ENCODE measurements at places on chromosomes 3 and 15.

DNA sequence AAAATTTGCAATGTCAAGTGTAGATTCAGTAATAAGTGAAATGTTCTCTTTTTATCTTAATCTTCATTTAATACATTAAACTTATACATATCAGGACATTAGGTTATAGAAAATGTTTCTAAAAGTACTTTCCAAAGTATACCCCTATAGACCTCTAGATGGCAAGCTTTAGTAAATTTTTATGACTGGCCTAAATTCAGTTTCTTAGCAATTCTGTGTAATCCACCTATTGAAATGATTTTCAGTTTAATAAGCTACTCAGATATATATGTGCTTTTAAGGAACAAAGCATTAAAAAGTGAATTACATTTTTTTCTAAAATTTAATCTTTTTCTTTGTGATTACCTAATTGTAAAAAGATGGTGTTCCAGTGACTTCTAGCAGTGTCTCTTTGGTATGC is 342.2 kb downstream of the GBE1 start:
- DNase-seq, result no peak

DNA sequence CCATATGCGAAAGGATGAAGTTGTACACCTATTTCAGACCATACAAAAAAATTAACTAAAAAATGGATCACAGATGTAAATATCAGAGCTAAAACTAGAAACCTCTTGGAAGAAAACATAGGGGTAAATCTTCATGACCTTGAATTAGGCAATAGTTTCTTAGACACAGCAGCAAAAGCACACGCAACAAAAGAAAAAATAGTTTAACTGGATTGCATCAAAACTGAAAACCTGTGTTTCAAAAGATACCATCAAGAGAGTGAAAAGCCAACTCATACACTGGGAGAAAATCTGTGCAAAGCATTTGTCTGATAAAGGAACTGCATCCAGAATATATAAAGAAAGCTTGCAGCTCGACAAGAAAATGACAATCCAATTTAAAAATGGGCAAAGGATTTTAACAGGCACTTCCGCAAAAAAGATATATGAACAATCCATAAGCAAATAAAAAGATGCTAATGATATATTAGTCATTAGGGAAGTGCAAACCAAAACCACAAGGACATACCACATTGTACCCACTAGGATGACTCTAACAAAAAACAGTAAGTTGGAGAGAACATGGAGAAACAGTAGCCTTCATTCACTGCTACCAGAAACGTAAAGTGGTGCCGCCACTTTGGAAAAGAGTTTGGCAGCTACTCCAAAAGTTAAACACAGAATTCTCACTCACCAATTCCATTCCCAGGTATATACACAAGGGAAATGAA is 263.1 kb downstream of the ADAMTS17 start:
- no peak for DNase-seq

DNA sequence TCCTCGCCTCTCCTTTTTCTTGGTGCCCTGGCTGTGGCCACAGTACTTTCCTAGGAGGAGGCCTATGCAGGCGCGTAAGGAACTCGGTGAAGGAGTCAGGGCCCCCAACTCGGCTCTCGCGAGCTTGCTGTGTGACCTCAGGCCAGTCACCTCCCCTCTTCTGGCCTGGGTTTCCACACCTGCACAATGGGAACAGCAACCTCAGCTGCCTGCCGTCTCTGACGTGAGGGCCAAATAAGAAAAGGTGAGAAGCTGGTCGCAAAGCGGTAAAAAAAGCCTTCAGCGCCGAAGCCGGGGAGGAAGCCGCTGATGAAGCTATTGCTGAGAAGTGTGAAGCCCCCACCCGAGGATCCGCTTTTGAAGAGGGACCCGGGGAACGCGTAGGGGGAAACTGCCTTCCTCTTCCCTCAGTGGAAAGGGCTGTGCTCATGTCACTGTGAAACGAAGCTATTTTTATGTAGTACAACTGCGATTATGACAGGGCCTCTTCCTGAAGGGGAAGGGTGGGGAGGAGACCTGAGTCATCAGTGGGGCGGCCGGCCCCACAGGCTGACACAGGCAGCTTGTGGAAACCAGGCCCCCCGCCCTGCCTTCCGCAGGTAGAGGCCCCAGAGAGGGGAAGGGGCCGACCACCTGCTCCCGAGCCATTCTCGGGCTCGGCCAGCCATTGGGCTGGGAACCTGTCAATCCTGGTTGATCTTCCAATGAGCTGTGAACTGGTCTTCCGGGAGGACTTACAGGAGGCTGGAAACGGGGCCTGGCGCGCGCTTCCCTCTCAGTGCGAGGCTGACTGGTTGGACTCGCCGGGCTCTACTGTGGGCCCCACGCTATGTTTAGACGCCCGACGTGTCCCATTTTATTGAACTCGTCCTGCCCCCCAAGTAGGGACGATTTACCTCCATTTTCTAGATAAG is 18.0 kb upstream of the ANKDD1A start:
- DNase-seq, result peak; percentile 96

DNA sequence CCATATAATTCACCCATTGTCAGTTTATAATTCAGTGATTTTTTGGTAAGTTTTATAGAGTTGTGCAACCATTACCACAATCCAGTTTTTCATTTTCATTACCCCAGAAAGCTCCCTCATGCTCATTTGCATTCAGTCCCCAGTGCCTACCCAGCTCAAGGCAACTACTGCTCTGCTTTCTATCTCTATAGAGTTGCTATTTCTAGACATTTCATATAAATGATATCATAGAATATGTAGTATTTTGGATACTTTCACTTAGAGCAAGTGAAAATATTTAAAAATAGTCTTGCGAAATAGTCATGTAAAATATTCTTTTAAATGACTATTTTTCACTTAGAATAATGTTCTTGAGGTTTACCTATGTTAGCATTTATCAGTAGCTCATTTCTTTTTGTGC is 42.1 kb downstream of the ZNF654 start:
- DNase-seq, result no peak

GRCh38 chr3:195048059-195048905 is 222.7 kb downstream of the XXYLT1 start:
- no peak for DNase-seq

DNA sequence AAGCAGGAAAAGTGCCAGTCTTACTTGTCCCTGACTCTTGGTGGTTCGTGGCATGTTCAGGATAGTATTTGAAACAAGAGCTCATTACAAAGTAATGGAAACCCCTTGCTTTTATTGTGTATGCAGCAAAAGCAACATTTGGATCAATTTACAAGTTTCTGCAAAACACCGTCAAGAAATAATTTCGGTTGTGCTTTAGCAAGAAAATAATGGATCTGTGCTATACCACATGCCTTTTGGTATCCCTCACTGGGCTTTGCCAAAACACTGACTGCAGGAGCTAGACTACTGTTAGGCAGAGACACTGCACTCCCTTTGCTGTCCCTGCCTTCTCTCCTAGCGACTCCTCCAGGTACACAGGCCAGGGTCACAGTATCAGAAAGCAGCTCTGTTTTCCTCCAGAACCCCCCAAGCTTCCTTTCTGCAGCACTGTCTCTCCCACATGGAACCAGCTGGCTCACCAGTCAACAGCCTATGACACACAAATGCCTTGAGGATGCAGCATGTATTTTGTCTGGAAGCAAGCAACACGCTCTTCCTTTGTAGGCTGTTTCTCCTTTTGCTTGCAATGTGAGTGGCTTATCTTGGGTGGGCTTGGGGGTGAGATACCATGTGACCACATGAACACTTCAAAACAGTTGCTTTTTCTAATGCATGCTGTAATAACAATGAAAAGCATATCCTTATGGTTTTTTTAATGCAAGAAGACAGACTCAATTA is 111.4 kb downstream of the PGPEP1L start:
- no peak for DNase-seq

DNA sequence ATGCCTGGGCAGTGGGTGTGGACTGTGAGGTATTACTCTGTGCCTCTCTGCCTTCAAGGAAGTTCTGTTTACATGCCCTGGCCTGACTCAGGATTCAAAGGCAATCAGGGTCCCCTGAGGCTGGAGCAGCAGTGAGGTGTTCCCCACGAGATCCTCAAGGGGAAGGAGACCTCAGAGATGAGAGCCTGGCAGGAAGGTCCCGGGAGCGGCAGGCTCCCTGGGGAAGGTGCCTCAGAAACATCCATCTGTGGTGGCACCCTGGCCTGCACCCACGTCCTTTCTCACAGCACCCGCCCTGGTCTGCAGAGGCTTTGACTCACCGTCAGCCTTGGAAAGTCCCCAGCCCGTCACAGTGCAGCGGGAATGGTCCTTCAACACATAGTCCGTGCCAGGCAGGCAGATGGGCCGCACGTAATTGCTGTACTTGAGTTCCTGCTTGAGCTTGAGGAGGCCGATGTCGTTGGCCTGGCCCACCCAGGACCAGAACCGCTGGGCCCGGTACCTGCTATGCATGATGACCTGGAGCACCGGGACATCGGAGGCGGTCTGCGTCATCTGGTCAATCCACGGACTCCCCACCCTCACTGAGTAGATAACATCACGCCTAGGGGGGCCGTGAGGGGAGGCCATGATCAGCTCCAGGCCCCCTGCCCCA is 3.6 kb downstream of the PRSS50 start:
- no peak for DNase-seq

GRCh38 chr15:78321041-78321570 is 19.0 kb upstream of the CRABP1 start:
- DNase-seq, result no peak

- DNase-seq, result no peak
Observed at GRCh38 chr3:18234717-18235335, 190.3 kb downstream of the SATB1 start.

DNA sequence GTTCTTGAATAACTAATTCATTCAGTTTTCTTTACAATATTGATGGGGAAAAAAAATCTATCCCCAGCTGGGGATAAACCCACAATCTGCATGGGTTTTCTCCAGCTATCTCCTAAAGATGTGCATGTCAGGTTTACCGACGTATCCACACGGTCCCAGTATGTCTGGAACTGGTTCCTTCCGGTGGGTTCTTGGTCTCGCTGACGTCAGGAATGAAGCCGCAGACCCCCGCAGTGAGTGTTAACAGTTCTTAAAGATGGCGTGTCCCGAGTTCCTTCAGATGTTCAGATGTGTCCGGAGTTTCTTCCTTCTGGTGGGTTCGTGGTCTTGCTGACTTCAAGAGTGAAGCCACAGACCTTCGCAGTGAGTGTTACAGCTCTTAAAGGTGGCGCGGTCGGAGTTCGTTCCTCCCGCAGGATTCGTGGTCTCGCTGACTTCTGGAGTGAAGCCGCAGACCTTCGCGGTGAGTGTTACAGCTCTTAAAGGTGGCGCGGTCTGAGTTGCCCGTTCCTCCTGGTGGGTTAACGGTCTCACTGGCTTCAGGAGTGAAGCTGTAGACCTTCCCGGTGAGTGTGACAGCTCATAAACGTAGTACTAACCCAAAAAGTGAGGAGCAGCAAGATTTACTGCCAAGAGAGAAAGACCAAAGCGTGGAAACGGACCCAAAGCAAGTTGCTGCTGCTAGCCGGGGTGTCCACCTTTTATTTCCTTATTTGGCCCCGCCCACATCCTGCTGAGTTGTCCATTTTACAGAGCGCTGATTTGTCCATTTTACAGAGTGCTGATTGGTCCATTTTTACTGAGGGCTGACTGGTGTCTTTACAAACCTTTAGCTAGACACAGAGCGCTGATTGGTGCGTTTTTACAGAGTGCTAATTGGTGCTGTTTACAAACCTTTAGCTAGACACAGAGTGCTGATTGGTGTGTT is 195.1 kb upstream of the NR2F2 start:
- DNase-seq, result no peak

DNA sequence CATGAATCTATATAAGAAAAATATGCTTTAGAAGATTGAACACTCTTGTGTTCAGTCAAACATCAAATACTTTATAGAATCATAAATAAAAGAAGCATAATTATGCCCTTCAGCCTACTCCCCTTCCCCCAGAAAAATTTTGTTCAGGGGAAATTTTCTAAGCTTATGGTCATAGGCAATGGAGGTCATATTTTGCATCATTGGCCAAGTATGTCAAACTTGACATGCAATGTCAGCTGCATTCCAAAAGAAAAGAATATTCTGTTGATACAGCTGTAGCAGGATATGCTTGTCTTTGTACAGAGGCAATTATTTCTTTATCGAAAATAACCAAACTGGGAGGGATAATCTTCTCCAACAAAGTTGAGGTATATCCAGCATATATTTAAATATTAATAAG is 328.2 kb downstream of the ZIC1 start:
- DNase-seq, result no peak

- no peak for DNase-seq
Observed at GRCh38 chr3:168497183-168497582, 401.5 kb upstream of the GOLIM4 start.

GRCh38 chr3:99777708-99778107 is 40.0 kb upstream of the CMSS1 start:
- no peak for DNase-seq

GRCh38 chr15:94360251-94360685 is 128.9 kb downstream of the MCTP2 start:
- no peak for DNase-seq

DNA sequence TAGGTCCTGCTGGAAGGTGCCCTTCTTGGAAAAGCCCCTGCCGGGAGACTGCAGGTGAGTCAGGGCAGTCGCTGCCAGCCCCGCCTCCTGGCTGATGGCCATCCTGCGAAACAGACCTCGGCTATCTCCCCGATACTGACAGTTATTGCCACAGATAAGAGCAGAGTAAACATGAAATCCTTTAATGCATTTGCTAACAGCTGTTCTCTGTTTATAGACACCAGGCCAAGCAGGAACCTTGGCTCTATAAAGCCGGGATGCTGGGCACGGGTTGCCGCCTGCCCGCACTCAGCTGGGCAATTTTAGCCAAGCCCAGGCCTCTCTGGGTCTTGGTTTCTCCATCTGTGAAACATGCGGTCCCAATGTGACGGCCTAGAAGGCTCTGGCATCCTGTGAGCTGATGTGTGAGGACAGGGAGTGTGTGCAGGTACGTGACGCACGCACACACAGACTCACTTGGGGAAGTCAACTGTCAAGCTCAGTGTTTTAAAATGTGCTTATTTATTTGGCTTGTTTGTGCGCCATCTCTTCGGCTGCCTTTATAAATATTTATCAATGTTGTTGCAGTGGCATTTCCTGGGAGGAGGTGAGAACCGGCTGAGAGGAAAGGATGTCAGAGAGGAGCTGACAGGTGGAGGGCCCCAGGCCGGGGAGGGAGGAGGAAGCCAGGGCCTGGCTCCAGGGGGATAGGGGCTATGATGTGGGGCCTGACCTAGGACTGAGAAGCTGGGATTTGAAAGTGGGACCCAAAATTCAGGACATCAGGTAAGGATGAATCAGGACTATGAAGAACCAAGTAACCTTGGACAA is 50.8 kb upstream of the PRR23E start:
- DNase-seq, result no peak

DNA sequence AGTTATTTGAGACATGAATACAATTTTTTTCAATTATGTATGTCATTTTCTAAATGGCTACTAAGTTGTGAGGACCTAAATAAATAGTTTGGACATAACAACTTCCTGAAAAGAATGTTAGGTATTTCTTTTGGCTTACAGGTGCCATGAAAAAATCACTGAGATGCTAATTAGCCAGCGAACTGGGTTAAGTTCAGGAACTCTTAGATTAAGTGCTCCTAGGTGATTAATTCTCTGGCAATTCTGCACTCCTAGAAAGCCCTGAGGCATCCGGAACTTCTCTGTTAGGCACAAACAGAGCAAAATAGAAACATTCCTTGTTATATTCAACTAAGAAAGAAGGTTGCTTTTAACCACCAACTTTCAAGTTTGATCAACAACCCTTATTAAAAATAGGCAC is 192.3 kb downstream of the STAG1 start:
- DNase-seq, result no peak

Data from activated T-helper 1 cell treated with anti-CD3 and anti-CD28 coated beads, Interleukin-12 subunit alpha, Interleukin-12 subunit beta, Interleukin-2, Interleukin-4 antibody, amounts not matched to agents 30 ng/mL and 10 ng/mL and 1 ng/mL, durations not matched to agents 14 hours and 24 hours and 36 hours (primary cell).